Upper lobe of left lung (tissue), 6 donors: ENCODE measurements at places on chromosomes 4 and X.

DNA sequence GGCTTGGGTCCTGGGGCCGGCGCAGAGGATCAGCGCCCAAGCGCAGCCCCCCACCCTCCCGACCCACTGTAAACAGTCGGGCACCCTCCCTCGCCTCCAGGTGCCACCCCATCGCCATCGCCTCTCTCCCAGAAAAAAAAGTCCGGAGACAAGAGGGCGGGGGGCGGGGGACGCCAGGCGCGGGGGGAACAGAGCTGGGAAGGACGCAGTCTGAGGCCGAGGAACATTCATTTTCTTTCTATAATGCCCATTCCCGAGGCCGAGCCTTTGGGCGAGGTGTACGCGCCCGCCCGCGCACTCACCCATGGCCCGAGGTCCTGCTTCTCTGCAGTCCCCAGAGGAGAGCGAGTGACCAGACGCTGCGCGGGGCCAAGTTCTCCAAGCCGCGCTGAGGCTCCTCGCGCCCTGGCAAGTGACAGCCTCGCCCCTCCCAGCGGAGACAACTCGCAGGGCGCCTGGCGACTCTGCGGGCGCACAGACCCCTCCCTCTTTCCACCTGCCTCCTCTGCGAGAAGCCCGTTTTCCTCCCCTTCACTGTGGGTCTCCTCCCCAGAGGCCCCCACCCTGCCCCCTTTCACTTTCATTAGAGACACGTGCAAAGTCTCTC is 63.5 kb upstream of the WDR17 start:
- DNase-seq, result peak; percentile 66

- DNase-seq, result no peak
These were observed 336.2 kb downstream of the ZNF674 start for GRCh38 chrX:46209037-46209436.

GRCh38 chr4:74037076-74037955 is 1.2 kb downstream of the CXCL3 start:
- DNase-seq, result no peak

GRCh38 chr4:2077537-2078460 is 18.7 kb downstream of the NAT8L start:
- DNase-seq, result no peak

DNA sequence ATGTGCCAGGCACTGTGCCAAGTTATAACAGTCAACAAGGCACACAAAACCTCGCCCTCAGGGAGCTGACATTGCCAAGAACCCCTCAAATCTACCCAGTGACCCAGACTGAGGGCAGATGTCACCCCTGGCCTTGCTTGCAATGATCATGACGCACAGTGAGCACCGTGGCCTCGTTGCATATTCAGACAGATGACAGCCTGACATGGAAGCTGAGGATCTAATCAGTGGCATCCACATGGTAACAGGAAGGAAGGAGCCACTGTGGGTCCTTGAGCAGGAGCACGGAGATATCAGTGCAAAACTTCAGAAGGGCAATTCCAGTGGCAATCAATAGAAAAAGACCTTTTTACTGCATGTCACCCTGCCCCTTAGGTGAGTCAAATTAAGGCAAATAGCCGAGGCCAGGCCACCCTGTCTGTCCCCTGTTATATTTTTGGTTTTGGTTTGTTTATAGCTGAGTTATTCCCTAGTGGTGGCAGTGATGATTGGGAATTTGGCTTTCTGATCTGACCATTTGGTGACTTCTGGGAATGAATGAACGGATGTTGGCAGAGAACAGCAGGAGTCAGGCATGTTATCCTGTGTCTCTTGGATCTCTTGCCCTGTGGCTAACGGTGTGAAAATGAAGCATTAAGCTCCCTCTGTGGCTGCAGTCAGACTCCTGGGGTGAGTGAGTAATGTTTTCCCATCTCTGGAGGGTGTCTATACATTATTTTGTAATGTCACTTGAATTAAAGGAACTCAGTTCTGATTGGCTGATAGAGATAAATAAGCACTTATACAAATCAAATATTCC is 20.4 kb downstream of the WDR13 start:
- no peak for DNase-seq

DNA sequence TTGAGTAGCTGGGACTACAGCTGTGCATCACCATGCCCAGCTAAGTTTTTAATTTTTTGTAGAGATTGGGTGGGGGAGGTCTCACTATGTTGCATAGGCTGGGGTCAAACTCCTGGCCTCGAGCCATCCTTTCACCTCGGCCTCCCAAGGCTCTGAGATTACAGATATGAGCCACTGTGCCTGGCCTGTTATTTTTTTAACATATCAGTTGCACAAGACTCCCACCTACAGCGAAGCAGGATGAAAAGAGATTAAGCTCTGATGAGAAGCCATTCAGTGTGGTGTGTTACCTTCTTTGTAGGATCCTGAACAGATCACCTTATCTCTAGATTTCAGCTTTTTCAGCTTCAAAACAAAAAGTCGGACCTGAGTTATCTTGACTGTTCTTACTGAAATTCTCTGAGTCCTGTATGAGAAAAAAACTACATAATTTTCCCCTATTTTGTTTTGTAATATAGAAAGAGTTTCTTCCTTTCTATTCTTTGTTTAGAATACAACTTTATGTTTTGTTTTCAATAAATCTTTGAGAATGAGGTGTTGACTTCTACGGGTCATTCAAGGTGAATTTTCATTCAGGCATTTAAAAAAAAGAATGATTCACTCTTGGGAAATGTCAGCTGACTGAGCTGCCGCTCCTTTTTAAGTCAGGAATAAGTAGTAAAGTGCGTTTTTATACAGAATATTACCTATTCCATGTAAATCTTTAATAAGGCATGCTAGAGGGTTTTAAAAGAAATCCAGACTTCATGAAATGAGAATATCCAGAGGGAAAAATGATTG is 134.6 kb downstream of the ARSF start:
- no peak for DNase-seq

- no peak for DNase-seq
These were observed 482.4 kb downstream of the SPRY1 start for GRCh38 chr4:123878976-123879375.

- DNase-seq, result no peak
These were observed 90.5 kb downstream of the ELOVL6 start for GRCh38 chr4:110107866-110108265.

DNA sequence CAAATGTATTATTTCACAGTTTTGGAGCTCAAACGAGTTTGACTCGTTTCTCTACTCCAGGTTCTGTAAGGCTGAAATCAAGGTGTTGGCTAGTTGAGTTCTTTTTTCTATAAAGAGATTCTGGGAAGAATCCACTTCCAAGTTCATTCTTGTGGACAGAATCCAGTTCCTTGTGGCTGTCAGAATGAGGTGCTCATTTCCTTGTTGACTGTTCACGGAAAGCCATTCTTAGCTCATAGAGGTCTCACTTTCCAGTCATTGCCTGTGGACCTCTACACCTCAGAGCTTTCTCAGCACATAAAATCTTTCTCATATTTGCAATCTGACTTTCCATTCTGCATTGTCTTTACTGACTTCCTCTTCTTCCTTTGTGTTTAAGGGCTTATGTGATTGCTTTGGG is 62.9 kb downstream of the SYTL5 start:
- no peak for DNase-seq

DNA sequence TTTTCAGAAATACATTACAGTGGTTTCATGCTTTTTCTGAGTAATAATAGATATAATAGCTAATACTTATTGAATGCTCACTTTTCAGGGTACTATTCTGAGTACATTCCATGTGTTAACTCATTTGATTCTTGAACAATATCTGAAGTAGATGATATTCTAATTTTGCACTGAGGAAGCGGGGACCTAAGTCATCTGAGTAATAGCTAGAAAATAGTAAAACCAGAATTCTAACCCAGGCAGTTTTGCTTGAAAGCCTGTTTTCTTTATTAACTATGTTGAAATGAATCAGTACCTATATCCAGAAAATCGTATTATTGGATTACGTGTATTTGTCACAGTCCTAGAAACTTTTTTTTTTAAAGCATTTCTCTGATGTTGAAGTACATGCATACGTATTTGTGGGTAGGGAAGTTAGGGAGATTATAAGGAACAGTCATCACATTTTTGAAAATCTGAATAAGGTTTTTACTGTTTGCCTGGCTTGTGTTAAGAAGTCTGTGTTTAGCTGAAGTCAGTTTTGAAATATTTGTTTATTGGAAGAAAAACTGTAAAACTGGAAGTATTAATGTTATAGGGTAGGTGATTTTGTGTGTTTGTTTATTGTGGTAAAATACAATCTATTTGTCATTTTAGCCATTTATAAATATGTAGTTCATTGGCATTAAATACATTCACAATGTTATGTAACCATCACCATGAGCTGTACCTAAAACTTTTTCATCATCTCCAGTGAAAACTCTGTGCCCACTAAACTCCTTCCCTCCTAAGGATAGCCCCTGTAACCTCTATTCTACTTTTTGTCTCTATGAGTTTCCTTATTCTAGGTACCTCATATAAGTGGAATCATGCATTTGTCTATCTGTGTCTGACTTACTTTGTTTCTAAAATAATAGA is 55.3 kb downstream of the FIP1L1 start:
- no peak for DNase-seq

DNA sequence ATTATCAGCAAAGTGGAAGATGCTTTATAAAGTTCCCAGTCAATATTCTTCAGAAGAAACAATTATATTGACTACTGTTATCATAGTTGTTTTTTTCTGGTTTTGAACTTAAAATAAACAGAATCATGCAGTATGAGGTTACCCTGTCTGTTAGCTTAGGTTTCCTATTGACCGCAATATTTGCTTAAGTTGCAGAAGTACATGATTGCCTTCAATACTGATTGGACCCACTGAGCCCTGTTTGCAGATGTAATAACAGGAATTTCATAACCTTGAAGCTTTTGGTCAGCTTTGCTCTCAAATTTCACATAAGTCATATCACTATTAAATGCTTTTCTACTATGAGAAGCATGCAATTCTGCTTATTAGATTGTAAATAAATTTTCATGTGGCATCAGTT is 229.1 kb upstream of the FSTL5 start:
- no peak for DNase-seq

- peak; percentile 92 for DNase-seq
These were observed at the start of gene ZNF185 for GRCh38 chrX:152897222-152898131. Gene ZNF185 (plus strand): TSS chrX:152898067. CDS start chrX:152914490, 16,423 bp downstream.

DNA sequence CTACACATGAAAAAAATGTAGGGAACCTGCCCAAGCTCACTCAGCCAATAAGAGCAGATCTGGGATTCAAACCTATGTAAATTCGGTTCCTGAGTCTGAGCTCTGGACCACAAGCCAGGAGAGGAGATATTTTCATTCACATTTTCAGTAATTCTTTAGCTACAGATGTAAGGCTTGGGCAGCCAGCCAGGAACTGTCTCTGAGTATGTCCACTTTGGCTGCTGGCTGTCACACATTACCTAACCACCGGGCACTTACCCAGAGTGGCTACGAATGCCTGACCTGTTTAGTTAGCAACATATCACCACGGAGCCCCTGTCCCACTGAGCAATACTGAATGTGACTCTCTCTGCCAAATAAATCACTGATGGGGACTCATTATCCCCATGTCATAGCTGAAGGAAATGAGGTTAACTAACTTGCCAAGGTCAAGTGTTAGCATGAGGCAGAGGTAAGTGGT is 15.3 kb downstream of the USP46 start:
- peak; percentile 88 for DNase-seq

DNA sequence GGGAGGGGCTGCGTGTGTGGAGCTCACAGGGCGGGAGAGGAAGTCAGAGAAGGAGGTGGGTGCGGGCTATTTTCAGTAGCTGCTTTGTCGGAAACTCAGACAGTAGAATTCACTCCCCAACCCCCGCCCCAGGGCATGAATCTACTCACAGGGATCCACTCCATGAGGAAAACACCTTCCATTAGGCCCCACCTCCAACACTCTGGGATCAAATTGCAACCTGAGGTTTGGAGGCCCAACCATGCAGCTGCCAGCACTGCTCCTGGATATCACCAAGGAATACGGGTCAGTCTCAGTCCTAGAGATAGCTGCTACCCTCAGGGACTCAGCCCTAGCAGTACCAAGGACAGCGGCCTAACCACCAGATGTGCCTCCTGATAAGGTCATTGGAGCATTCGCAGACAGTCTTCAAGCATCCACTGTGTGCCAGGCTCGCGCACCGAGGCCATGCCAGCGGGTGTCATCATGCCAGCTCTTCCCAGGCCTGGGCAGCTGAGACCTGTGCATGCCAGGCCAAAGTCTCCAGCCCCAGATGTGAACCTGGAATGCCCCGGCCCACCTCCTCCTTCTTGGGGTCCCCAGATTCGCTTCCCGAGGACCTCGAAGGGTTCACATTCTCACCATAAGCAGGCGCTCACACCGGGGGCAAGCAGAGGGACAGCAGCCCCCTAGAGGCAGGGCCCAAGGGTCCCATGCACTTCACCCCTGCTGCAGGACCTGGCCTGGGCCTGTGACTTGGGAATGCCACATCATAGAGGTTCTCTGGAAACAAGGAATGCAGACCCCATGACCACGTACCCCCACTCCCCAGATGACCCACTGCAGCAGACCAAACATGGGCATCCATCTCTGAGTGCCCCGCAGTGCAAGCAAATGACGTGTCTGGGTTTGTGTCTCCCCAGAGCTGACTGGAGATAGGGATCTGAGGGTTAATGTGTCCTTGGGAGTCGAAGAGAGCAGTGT is 102.3 kb downstream of the ADRA2C start:
- DNase-seq, result no peak

DNA sequence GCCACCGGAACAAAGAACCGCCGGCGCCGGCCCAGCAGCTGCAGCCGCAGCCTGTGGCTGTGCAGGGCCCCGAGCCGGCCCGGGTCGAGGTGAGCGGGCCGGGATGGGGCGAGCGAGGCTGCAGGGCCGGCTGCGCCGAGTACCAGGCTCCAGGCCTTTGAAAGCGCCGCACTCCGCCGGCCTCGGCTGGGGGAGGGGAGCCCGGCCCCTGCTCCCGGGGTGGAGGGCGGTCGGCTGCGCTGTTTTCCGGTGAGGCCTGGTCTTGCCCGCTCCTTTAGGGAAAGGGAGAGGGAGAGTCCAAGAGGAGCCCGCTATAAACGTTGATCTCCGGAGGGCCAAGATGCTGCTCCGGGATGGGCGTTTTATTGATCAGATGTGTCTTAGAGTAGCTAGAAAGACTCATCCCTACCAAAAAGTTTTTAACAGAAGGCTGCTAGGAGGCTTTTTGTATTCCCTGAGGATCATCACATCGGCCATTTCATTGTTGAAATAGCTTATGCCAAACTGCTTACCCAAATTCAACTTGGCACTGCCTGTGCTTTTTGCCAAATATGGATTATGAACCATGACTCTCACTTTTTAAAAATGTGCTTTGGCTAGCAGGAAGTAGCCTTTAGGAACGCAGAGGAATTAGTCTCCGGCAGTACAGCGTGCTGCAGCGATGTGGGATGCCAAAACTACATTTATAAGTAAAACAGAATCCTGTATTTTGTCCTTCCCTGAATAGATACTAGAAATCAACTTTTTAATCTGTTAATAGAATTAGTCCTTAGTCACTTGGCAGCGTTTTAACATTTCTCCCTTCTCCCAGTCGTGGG is 760 bp downstream of the TMEM165 start:
- DNase-seq, result peak; percentile 91

GRCh38 chr4:6204871-6205566 is 4.7 kb upstream of the JAKMIP1 start:
- no peak for DNase-seq

GRCh38 chr4:160175064-160175643 is 1072.3 kb downstream of the RAPGEF2 start:
- DNase-seq, result peak; percentile 6

- no peak for DNase-seq
These were observed 33.4 kb downstream of the KCTD8 start for GRCh38 chr4:44415251-44415650.
